ENCODE measurements at places on chromosomes 6 and 20. TPM values are rescaled to one million over a fixed set of nuclear protein-coding genes. Genes with fewer than 3 reads are reported as not detected.

The KCNK16 gene
- polyA plus RNA-seq, result not detected

The KHDRBS2 gene
- 0.14 TPM for polyA plus RNA-seq

The DNMT3B gene
- 3.7 TPM for polyA plus RNA-seq

The JPH2 gene
- polyA plus RNA-seq, result 44.7 TPM

The EDN1 gene
- polyA plus RNA-seq, result 4.8 TPM

The CD109 gene
- polyA plus RNA-seq, result 18.8 TPM

The PGK2 gene
- polyA plus RNA-seq, result not detected

The FAM83C gene
- polyA plus RNA-seq, result not detected

The HBS1L gene
- polyA plus RNA-seq, result 46.5 TPM
